ENCODE measurements at places on chromosomes 5 and 9. TPM values are rescaled to one million over a fixed set of nuclear protein-coding genes. Genes with fewer than 3 reads are reported as not detected.

DNA sequence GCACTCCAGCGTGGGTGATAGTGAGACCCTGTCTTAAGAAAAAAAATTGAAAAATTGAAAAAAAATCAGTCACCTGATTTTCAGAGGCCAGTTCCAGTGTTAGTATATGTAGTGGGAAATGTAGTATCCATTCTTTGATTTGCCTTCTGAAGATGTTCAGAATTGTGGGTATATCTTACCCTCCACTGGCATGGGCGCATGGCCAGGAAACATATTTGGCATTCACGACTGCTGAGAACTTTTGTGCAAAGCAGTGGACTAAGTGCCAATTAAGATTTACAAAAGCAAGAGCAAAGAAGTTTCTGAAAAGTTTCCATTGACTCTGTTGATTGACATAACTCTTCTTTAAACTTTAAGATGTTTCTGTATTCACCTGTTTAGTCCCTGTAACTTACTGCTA, 2.4 kb downstream of the CAVIN4 start:
- DNase-seq: no peak

Gene LIFR
- 38.9 TPM for total RNA-seq

DNA sequence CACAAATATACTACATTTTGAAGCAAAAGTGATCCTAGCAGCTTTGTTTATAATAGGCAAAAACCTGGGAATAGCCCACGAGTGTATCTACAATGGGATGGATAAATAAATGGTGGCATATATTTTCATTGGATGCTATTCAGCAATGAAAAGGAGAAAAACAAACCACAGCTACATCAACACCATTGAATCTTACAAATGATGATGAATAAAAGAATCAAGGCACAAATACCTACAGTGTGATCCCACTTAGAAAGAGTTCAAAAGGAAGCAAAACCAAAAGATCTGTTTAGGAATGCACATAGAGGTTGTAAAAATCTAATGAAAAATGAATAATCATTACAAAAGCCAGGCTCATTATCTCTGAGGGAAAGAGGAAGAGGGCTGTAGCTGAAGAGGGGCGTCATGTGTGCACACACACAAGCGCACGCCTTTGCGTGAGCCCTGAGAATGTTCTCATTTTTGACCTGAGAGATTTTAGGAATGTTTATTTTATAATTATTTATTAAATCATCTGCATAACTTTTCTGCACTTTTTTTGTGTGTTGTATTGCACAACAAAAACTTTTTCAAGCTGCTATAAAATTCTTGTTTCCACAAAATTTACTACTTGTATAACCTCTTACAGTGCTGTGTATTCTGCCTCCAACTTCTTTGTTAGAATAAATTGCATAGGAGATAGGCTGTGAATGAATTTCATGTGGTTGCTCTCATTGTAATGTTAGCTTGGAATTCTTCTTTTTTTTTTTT, 5.9 kb upstream of the RHOBTB3 start:
- no peak for DNase-seq

DNA sequence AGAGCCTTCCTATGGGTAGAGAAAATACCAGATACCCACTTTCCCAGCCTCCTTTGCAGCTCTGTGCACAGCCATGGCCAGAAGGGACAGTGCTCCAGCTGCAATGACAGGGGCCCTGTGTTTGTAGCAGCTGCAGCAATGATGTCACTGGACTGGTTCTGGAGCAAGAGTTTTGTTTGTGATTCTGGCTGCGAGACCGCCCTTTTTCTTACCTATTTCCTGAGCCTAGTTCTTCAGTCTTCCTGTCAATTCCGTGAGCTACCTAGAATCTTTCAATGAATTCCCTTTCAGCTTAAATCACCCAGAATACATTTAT, 10.0 kb upstream of the BOD1 start:
- no peak for DNase-seq

Data from lower leg skin (tissue), 4 donors.